Sigmoid colon (tissue), 7 donors: ENCODE measurements at places on chromosomes 7 and 10. TPM values are rescaled to one million over a fixed set of nuclear protein-coding genes. Genes with fewer than 3 reads are reported as not detected.

The CDH23 gene
- total RNA-seq, result 3.9 TPM

The FAM25C gene
- not detected for total RNA-seq

The PRSS1 gene
- not detected for total RNA-seq

The PRXL2A gene
- total RNA-seq, result 53.0 TPM

The MBL2 gene
- total RNA-seq, result not detected
